ENCODE measurements at places on chromosomes 6 and 20.
A peak's percentile ranks its signal among the peaks of the same experiment; 100 is the strongest.

DNA sequence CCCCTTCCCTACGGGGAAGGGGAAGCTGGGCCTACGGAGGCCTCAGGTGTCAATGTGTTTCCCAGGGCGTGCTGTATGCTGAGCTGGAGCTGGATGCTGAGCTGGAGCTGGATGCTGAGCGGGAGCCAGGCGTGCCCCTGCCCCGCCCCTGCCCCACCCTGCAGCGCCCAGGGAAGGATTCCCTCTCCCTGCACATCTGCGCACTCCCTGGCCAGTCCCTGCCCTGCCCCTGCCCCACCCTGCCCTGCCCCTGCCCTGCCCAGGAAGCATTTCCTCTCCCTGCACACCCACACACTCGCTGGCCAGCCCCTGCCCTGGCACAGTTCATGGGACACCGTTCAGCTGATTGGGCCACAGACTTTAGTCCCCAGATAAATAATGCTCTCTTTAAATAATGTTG is 196.8 kb downstream of the SMOC2 start:
- DNase-seq = no peak

DNA sequence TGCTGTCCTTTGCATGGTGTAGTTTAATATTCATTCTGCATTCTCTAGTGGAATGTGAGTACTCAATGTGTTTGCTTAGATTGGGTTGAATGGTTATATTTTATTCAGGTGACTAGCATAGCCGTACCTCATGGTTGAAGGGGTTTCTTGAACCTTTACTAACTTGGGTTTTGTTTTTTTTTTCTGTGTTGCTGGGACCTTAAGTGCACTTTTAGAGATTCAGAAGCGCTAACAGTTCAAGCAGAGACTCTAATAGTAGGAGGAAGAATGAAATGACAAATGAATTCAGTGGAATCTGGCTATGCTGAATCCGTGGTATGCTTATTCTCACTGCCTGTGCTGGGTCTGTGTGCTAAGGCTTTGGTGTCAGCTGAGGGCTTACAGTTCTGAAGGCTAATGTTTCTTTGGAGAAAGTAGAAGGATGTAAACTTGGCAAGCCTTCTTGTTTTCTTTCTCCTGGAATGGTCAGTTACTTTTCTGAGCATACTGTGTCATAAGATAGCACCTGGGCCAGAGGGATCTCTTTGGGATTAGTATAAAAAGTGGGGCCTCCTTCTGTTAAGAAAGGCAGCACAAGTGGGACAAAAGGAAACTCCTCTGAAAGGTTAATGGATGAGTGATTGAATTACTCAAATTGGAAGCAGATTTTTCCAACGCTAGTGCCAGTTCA is 28.7 kb downstream of the RNF144B start:
- peak; percentile 29 for DNase-seq

- DNase-seq = no peak
Measured at GRCh38 chr6:40916845-40917244, 122.2 kb downstream of the UNC5CL start.

DNA sequence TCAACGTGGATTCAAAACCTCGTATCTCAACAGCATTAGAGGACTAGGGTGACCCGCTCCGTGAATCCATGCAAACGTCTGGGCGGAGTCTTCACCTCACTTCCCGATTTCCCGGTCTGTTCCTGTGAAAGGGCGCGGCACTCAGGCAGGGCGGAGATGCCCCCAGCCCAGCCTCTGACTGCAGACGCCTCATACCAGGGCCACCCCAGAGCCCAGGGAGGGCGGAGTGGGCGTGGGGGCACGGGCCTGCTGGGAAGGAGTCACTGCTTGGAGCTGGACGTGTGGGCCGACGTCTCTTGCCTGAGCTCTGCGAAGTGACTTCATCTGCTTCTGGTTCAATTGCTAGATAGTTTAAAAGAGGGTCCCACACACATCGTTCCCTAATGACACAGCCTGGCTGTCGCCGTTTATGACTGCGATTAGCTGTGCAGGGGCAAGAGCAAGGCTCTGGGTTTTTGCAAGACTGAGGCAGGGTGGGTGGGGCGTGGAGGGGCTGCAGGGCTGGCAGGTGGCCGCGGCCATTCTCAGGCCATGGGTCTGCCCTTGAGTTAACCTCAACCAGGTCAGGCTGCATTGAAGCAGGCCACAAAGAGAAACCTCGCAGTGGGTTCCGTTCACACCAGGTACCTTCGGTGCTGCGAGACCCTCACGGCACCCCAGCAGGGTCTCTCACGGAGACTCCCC is 15.0 kb downstream of the SMOC2 start:
- DNase-seq = no peak

GRCh38 chr6:43376551-43376981 is 7.1 kb upstream of the ZNF318 start:
- no peak for DNase-seq

- no peak for DNase-seq
Measured at GRCh38 chr6:129872586-129872985, 11.5 kb upstream of the TMEM244 start.

- DNase-seq = no peak
Measured at GRCh38 chr20:542777-543368, 717 bp downstream of the CSNK2A1 start.

- peak; percentile 29 for DNase-seq
Measured at GRCh38 chr6:6788394-6789032, 200.0 kb downstream of the LY86 start.

DNA sequence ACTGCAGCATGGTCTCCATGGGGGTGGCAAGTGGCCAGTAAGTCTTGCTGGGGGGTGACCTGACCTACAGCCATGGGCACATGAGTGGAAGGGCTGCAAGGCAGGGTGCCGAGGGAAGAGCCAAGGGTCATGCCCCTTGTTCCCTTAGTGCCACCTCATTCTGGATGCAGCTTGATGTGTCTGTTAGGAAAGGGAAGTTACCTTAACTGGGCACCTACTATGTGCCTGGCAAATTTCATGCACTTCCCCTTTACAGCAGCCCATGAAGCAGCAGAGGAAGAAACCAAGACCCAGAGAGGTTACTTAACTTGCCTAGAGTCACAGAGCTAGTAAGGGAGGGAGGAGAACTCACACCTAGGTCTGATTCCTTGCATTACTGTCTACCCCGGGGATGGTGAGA is 174.0 kb downstream of the MRPL14 start:
- no peak for DNase-seq

DNA sequence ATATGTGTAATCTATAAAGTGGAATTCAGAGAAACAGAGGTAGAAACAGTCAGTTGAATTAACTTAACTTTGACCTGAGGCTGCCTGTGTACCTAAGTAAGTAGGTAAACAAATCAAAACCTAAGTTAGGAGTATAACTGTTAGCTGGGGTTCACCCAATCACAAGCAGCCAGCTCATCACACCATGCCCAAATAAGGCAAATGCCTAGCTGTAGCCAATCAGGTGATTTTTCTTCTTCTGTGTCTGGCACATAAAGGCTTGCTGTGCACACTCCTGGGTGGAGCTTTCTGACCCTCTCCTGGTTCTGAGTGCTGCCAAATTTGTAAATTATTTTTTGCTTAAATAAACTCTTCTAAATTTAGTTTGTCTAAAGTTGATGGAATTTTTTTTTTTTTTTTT is 54.7 kb upstream of the TRIM39 start:
- DNase-seq = peak; percentile 17

DNA sequence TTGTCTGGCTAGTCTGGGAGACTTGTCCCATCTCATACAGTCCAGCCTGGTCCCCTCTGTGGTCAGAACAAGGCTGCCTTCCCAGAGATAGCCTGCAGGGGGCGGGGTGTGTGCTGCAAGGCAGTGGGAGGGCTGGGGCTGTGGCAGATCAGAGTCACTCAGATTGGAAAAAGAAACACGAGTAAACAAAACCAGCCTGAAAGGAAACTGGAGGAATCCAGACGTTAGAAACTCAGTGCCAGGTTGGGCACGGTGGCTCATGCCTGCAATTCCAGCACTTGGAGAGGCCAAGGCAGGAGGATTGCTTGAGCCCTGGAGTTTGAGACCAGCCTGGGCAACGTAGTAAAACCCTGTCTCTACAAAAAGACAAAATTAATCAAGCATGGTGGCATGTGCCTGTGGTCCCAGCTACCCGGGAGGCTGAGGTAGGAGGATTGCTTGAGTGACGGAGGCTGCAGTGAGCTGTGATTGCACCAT is 20.2 kb downstream of the LEMD2 start:
- DNase-seq = peak; percentile 71

DNA sequence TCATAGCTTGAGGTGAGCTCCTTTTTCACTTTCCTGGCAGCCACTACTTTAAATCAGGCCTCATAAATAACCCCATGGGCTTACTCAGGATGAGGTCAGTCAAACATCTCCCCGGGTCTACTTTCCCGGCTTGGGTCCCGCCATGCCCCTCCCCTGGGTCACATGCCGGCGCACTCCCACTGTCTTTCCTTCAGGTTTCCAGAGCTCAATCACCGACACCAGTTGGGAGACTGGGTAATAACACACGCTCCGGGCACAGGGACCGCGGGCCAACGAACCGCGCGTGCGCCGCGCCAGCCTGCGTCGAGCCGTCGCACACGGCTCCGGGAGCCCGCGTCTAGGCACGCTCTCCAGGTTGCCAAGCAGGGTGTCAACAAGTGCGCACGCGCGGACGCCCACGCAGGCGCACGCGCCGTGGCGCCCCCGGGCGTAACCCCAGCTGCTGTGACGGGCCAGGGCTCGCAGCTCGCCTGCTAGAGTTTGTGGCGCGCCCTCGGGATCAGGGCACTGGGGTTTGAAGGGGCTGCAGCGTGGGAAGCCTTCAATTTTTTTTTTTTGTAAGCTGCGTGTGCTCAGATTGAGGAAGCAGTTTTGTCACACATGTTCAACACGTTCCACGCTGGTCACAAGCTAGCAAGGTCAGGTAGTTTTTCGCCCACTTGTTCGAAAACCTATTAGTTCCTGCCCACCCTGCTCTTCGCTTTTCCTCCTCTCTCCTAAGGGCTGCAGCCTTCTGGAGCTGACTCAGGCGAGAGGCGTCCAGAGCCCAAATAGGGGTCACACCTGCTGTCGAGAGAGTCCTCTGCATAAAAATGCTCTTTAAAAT is 31.8 kb downstream of the TFAP2B start:
- no peak for DNase-seq

- no peak for DNase-seq
Measured at GRCh38 chr6:5208471-5208971, 52.2 kb downstream of the LYRM4 start.

- peak; percentile 68 for DNase-seq
Measured at GRCh38 chr6:134416418-134417154, 98.7 kb upstream of the SGK1 start.

GRCh38 chr20:41412324-41413120 is 45.9 kb upstream of the EMILIN3 start:
- no peak for DNase-seq

- peak; percentile 99 for DNase-seq
Measured at GRCh38 chr6:1479095-1479494, 89.7 kb downstream of the FOXF2 start.

- DNase-seq = no peak
Measured at GRCh38 chr6:95804847-95805541, 210.8 kb upstream of the FUT9 start.

- DNase-seq = no peak
Measured at GRCh38 chr20:46014517-46015396, 6.0 kb downstream of the MMP9 start.

GRCh38 chr20:25042531-25043498 is 15.1 kb downstream of the ACSS1 start:
- no peak for DNase-seq

DNA sequence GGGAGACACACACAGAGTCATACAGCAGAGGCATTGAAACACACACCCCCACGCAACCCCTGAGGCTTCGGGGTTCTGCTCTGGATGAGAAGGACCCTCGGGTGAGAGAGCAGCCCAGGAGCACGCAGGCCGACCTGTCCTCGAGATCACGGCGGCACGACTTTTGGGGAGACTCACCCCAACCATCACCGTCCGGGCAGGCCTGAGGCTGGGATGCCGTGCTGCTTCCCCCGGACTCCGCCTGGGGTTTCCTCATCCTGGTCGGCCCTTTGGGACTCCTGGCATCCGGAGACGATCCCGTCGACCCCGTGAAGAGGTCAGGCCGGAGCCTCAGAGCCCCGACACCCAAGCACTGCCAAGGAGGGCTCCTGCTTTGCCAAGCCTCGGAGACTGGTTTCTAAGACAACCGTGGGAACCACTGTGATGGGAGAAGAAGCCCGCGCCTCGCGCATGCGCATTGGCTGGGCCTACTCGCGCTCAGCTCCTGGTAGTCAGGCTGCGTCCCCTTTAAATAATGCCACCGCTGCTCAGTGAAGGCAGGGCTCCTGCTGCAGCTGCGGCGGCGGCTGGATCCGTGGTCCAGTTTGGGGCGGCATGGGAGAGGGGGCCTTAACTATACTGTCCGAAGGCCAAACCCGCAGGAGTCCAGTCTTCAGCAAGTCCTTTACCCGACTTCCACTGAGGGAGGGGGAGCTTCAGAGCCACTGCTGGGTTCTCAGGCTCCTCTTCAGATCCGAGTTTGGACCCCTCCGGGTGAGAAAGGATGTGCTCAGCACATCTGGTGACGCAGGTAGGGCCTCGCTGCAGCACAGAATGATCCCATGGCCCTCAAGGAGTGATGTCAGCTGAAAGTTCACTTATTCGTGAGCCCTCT is 171.4 kb upstream of the ZNF337 start:
- peak; percentile 71 for DNase-seq

GRCh38 chr6:156731396-156731795 is 45.8 kb upstream of the ARID1B start:
- DNase-seq = peak; percentile 92

GRCh38 chr6:78832091-78832808 is 35.1 kb upstream of the IRAK1BP1 start:
- no peak for DNase-seq

- DNase-seq = no peak
Measured at GRCh38 chr6:111976139-111976538, 77.8 kb upstream of the CCN6 start.

DNA sequence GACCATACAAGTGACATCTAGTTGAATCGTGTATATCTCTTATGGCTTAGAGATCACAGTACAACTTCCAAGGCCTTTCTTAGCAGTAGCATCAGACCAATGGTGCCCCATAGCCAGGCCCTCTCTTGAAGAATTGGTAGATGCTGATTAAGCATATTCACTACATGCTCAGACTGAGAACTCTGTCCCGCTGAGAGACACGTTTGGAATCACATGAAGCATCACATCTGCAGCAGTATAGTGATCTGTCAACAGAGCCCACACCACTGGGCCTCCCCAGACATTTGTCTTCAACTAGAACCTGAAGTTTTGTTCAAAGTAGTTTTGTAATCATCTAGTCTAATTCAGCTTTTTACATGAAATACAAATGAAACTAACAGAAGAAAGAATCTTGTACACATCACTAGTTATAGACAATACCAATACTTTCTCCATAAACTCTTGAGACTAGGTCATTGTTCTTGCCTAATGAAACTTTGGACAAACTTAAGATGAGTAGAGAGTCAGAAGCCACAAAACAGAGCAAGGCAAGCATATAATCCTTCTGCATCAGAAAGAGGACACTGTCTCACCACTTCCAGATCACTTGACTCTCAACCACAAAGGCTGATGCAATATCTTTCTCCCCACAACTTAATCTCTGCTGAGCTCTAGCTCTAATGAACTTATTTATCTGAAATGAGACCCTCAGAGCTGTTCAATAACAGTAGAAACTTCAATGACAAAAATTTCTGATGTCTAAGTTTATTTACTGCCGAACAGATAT is 182.7 kb downstream of the TBX18 start:
- DNase-seq = peak; percentile 91

- no peak for DNase-seq
Measured at GRCh38 chr20:31890646-31891045, 20.2 kb downstream of the TTLL9 start.
